ENCODE measurements at places on chromosomes 5 and 9.
A peak's percentile ranks its signal among the peaks of the same experiment; 100 is the strongest.

- DNase-seq, result no peak
Measured at GRCh38 chr9:69746859-69747560, 12.8 kb downstream of the PTAR1 start.

DNA sequence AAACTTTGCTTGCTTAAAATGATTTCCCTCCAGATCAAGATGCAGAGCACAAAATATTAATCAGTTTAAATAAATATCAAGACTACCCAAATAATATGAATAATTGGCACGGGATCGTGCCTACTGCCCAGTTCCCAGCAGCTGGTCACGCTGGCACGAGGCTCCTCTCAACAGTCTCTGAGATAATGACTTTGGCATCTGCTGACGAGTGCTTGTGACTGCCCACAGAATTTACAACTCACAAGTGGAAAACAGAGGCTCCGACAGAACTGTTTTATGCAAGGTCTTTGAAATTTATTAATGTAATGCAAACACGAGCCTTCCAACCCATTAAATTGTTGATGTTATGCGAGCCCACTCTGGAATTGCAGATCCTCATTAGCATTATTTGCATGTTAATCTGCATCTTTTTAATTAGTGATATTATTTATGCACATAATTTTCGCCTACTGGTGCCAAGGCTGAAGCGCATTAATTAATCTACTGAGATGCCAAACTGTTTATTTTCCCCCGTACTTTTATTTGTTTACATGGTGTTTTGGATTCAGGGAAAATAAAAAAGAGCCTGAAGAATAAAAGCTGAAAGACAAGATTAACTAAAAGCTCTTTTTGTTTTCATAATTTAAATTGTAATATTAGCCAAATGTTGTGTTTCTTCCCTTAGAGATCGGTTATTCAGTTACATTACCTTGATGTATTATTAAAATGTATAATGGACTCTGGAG, 369.3 kb upstream of the IRX1 start:
- peak; percentile 78 for DNase-seq

- DNase-seq, result no peak
Measured at GRCh38 chr5:173679909-173680630, 63.6 kb upstream of the BOD1 start.

DNA sequence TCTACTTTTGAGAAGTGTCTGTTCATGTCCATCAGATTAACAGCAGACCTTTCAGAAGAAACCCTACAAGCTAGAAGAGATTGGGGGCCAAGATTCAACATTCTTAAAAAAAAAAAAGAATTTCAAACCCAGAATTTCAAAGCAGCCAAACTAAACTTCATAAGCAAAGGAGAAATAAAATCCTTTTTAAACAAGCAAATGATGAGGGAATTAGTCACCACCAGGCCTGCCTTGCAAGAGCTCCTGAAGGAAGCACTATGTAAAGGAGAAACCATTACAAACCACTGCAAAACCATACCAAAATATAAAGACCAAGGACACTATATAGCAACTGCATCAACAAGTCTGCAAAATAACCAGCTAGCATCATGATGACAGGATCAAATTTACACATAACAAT, 124.6 kb upstream of the PDE4D start:
- DNase-seq, result no peak

DNA sequence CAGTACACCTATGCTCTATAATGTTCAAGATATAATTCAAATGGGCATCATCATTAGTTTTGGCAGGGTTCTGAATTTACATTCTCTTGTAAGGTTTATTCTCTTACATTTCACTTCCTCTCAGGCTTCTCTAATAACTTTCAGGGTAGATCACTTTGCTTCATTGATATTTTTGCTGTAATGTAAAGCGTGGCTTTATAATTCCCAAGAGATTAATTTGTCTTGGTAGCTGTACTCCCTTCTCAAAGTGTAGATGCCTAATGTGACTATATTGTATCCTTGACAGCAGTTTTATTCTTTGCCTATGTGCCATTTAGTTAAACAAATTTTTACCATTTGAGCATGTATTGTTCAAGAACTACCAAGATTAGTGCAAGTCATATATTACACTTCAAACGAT, 889.1 kb downstream of the TAF11L14 start:
- no peak for DNase-seq

GRCh38 chr5:71872311-71872864, 153.3 kb downstream of the CARTPT start:
- DNase-seq, result no peak

DNA sequence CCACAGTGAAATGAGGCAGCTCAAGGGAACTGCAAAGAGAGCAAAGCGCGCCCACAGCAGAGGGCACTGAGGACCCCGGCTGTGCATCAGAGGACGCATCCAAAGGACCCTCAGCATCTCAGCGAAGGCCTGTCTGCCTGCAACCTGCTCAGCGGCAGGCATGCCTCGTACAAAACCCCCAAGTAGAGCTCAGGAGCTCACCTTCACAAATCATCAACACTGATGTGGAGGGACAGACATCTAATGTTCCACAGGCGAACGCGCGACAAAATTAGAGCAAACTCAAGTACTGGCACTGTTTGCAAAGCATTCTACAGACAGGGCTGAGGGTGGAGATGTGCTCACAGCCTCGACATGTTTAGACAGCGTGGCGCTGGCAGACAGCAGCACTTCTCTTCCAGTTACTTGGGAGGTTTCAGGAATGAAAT, 81.0 kb downstream of the DCP2 start:
- peak; percentile 52 for DNase-seq

- no peak for DNase-seq
Measured at GRCh38 chr9:116986015-116986414, 298.9 kb downstream of the TRIM32 start.

- DNase-seq, result no peak
Measured at GRCh38 chr5:14674983-14675854, 10.7 kb downstream of the OTULIN start.

DNA sequence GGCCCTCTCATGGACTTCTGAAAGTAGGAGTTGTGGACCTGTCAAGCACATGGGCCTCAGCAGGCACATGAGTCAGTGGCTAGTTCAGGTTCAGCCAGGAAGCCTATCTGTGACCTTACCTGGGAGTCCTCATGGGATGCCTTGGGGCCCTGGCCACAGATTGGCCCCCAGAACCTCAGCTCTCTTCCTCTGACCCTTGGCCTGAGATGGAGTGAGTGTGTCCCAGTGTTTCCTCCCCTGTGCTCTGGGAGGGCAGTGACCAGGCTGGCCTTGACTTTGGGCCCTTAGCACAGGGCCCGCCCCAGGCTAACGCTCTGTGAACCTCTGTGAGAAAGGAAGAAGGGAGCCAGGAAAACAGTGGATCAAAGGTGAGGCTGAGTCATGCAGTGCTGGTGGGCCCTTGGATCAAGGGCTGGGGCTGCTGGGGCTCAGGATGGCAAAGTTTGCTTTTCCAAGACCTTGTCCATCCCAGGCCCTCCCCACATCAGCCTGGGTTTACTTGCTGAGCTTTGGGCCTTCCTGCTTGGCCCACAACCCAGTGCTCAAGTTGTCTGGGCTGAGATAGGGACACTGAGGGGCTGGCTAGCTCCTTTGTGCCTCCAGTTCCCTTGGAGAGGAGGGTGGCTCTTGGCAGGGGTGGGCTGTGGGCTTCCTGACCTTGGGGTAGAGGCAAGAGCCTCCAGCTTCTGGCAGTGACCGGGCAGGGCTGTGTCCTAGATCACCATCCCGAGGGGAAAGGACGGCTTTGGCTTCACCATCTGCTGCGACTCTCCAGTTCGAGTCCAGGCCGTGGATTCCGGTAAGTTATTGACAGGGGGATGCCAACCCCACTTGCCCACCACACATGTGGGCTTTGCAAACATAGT, 41.4 kb downstream of the RGS3 start:
- DNase-seq, result no peak

- DNase-seq, result no peak
Measured at GRCh38 chr9:134217431-134218210, 53.3 kb upstream of the RNU6ATAC start.

- no peak for DNase-seq
Measured at GRCh38 chr9:105318729-105319191, 74.3 kb downstream of the SLC44A1 start.

DNA sequence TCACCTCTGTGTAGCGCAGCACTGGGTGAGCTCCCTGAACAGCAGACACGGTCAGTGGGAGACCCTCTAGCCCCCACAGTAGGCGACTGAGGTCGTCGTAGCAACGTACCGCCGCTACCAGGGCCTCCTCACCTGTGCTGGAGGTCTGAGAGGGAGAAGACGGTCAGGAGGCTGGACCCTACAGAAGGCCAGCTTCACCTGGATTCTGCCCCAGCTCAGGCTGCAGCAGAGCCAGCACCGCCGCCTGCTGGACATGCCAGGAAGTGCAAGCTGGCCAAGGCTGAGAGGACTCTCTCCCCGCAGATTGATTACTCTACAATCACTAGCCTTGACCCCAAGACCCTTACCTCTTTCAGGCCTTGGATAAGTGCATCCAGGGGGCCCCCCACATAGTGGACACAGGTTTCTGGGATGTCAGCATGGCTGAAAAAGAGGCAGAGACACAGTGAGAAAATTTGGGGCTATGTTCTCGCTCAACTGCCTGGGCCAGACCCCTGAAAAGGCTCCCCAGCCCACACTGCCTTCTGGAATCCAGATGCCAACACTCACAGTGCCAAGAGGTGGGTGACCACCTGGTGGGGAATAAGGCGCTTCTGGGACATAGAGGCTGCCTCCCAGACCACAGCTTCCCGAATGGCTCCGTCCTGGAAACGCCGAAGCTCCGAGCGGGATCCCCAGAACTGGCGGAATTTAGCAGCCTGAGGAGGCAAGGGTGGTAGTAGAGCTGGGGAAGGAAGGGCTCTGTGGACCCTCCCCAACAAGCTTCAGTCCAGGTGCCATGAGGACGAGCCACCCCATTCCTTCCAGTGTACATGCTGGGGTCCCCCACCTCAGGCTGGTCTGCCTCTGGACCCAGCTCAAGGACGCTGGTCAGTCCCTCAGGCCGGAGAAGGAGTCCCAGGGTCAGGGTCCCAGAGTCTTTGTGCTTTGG, 6.9 kb downstream of the NOL6 start:
- no peak for DNase-seq

- DNase-seq, result no peak
Measured at GRCh38 chr5:113900816-113901215, 387.3 kb downstream of the YTHDC2 start.

DNA sequence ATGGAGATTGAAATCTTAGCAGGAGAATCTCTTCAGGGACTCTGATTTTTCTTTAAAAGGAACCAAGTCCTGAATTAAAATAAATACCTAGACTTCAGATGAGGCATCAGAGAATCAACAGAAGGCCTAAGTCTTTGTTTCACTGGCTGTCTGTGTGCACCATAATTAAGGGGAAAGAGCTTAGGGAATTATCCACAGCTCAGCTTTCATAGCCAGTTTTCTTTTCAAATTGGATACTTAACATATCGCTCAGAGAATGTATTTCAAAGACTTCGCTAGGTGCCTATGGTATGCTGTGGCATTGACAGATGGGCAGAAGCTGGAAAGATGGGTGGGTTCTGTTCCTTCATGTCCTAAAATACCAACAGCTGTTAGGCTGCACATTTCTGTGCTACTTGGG, 325.8 kb downstream of the TMEM38B start:
- DNase-seq, result no peak

GRCh38 chr9:108787690-108788048, 68.1 kb downstream of the ACTL7B start:
- DNase-seq, result no peak

GRCh38 chr5:147523069-147523468, 13.2 kb upstream of the DPYSL3 start:
- DNase-seq, result no peak

GRCh38 chr9:108835831-108836230, 20.0 kb downstream of the ACTL7B start:
- DNase-seq, result no peak

- no peak for DNase-seq
Measured at GRCh38 chr5:88119535-88120125, 149.0 kb downstream of the TMEM161B start.

DNA sequence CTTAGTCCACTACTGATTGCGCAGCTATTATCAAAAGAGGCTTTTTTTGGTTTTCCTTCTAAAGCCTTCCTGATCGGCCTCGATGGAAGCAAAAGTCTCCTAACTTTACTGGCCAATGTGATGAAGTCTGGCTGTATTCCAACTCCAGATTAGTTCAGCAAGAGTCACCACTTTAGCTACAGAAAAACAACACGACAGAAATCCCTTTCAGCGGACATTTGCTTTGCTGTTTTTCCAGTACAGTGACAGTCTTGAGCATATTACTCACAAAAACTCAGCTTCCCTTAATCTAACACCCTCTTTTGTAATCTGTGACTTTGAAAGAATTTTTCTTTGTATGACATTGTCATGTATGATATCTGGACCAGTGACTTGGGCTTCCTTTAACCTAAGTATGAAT, 95.7 kb downstream of the HOMER1 start:
- no peak for DNase-seq

DNA sequence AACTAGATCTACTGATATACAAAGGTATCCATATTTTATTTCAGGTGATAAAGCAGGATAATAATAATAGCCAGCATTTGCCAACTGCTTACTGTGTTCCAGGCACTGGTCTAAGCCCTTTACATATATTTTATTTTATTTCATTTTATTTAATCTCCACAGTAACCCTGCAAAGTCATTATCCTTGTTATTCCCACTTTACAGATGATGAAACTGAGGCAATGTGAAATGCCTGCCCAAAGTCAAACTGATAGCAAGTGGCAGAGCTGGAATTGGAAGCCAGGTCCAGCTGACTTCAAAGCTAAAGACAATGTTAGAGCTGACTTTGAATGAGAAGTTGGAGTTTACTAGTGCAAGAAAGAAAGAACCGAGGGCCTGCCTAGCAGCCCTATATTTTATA, 24.8 kb downstream of the MORN5 start:
- no peak for DNase-seq

DNA sequence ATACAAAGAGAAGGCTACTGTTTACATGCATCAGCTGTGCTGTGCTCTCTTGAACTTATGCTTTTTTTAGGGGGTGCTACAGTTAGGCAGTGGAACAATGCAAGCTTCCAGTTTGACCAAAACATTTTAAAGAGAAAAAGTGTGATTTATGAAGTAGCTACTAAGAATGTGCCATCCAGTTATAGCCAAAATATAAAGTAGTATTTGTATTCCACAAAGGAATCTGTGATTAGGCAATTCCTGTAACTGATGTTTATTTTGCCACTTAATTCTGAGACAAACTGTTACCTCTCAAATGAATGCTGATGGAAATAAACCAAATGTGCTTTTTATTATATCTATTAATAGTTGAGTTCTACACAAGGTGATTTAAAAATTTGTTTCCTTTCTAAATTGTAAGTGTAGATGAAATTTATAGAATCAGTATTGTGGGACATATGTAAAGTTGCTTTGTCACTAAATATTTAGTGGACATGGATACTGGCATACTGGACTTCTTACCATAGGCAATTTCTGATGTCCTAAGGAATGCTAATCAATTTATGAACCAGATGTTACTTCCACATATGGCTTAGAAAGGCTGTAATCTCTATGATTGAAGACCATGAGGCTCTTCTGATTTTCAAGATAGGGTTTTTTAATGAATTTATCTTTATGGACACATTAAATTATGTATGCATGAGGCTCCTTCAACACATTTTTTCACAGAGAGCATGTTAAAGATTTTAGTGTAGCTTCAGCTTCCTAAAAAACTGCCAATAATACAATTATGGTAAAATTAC, 410.2 kb downstream of the PRR16 start:
- DNase-seq, result no peak

All from putamen (tissue), 1 donor.